ENCODE measurements at places on chromosomes 13 and 19.

- DNase-seq = no peak
Observed at GRCh38 chr13:36746051-36746450, 72.2 kb downstream of the SERTM1 start.

GRCh38 chr13:49307365-49307764, 59.6 kb downstream of the CDADC1 start:
- DNase-seq = no peak

DNA sequence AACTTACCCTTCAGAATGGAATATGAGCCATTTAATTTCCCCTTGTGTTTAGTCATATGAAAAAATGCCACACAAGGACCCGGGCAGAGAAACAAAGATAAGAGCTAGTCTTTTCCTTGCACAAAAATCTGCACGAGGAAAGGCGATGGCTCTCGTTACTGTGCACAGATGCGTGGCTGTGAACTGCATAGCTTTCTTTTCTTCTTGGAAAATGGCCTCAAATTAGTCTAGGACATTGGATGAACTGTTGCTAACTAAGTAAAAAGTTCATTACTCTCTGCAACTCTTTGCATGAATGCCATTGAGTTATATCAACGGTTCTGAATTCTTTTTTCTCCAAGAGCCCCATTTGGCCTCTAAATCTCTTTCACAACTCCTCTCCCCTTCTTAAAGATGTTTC, 125.2 kb downstream of the COG6 start:
- no peak for DNase-seq

- no peak for DNase-seq
Observed at GRCh38 chr13:68319384-68319783, 1089.2 kb upstream of the PCDH9 start.

DNA sequence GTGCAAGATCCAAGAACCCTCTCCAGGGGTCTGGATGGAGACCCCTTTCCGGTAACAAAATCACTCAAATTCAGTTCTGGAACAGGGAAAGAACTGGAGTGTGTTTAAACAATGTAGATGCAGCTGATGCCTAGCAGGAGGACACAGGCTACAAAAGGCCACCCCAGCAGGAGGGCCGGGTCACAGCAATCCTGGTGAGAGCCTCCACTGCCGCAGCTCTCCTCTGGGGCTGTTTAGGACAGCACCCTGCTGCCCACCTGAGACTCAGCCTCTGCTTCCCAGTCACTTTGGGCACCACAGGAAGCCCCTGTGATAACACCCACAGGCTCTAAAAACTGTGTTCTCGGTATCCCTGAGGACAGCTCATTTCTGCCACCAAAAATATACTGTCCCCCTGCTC, 318.7 kb upstream of the NBEA start:
- no peak for DNase-seq

DNA sequence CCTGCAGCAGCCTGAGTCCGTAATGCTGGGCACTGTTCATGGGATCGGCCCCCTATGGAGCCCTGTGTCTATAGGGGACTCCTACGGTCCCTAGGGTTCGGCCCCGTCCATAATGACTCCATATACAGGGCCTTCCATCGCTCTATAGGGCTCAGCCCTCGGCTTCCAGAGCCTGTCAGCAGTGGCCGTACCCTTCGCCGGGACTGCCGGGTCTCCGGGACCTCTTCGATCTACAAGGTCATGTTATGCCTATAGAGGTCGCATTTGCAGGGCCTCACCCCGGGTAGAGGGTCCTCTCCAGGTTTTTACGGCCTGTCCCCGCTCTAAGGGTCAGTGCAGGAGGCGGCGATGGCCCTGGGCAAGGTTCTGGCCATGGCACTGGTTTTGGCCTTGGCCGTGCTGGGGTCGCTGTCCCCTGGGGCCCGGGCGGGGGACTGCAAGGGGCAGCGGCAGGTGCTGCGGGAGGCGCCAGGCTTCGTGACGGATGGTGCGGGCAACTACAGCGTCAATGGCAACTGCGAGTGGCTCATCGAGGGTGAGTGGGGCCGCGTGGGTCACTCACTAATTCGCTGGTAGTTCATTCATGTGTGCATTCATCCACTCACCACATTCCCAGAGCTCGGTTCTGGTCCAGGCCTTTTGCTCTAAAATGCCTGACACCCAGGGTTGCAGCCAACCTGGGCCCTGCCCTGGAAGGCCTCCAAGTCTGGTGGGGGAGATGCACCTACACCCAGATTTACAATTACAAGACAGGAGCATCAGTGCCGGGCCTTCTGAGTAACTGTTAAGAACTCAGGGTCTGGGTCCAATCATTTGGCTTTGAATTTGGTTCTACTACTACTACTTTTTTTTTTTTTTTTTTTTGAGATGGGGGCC, 699 bp downstream of the MEGF8 start:
- no peak for DNase-seq

GRCh38 chr19:9782338-9782737, 13.8 kb upstream of the ZNF846 start:
- no peak for DNase-seq

DNA sequence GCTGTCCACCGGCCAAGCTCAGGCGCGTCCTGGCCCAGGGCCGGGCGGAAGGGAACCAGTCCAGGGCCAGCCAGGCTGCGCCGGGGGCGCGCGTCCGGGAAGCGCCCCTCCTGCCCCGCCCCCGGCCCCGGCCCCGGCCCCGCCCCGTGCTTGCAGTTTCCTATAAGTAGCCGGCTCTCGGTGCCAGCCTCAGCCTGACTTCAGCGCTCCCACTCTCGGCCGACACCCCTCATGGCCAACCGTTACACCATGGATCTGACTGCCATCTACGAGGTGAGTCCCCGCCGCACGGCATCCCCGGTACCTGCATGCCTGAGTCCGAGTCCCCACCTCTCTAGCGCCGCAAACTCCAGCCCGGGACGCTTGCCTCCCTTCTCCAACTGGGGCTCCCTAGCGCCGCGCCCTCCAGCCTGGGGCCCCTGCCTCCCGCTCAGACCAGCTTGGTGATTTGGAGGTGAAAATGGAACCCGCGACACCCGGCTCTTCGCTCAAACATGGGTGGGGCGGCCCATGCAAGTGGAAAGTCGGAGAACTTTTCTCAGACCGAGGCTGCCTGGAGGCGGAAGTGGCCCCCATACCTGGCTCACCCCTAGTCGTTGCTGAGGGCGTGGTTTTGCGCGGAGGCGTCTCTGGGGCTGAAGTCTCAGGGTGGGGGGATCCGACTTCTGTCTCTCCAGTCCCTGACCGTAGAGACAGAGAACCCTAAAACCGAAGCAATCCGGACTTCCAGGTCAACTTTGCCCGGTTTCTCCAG, at the start of gene ZFP36:
TSS of gene ZFP36 (plus strand) at position 192 of the 754 bp plus-strand sequence. CDS start at position 250, 58 bp downstream.
- DNase-seq = peak; percentile 89

GRCh38 chr13:48232420-48233045, 473 bp upstream of the ITM2B start:
- no peak for DNase-seq
